ENCODE measurements at places on chromosomes 2 and 18.

DNA sequence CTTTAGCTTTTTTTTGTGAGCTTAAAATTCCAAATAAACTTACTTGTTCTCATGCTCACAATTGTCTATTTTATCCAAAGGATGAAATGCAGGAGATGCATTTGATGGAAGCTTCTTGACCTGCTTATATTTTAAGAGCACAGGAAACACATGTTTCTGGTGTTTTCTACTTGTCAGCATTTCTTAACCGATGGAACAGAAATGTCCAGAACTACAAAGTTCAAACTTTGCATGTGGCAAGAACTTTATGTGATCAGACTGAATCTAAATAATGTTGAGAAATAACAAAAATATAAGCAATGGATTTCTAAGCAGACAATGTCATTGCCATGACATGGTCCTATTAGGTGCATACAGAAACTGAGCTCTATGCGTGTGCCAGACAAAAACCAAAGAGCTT is 9.9 kb upstream of the CTLA4 start:
- no peak for DNase-seq

- DNase-seq: no peak
Observed at GRCh38 chr2:64904413-64905329, 84.5 kb upstream of the SLC1A4 start.

GRCh38 chr2:127079358-127079920 is 27.5 kb downstream of the BIN1 start:
- DNase-seq: no peak

DNA sequence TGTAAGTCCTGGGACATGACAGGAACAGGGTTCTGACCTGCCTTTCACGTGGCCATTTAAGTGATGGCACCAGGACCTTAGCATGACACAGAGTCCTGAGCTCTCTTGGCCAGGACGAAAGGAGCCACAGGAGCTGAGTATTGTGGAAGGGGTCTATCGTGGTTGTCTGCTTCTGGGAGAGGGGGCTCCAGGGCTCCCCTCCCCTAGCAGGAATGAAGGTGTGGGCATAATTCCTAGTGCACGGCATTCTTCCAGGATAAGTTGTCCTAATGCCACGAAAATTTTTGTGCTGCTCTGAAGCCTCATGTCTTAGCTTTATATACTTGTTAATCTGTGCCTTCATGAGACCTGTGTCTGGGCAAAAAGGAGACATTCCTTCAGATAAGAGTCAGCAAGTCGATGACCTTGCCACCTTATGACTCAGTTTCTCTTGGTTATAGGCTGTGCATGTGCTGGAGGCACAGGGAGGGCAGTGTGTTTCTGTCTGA is 17.1 kb downstream of the GATA6 start:
- DNase-seq: no peak

Data from stimulated activated CD4-positive, alpha-beta T cell treated with anti-CD3 and anti-CD28 coated beads, TNF-alpha, amount 100 ng/mL, for 4 hours (primary cell).